ENCODE measurements at places on chromosomes 2 and 18.

GRCh38 chr2:42974721-42975717, 182.6 kb upstream of the HAAO start:
- DNase-seq = peak; percentile 48

- DNase-seq = no peak
Measured at GRCh38 chr2:95297639-95298395, 670 bp downstream of the KCNIP3 start.

DNA sequence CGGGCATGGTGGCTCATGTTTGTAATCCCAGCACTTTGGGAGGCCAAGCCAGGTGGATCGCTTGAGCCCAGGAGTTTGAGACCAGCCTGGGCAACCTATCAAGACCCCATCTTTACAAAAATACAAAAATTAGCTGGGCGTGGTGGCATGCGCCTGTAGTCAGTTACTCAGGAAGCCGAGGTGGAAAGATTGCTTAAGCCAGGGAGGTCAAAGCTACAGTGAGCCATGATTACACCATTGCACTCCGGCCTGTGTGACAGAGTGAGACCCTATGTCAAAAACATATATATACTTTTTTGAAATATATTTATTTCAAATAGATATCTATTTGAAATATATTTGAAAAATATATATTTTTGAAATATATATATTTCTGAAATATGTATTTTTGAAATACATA, 10.9 kb downstream of the OSBPL1A start:
- no peak for DNase-seq

DNA sequence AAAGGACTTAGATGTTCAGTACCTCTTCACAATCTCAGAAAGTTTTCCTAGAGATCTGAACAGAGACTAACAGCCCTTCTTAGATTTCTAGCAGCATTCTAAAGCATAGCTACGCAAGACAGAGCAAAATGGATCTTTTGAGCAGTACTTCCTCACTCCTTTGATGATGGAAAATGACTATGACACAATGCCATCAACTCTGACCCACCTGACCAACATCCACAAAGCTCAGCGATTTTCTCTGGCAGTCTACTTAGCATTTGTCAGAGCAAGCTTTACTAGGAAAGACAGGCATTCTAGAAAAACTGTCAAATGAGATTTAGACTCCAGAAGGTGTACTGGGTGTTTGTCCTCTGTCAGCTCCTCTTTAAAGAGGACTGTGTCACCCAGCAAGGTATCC, 180.9 kb upstream of the ACVR2A start:
- no peak for DNase-seq

GRCh38 chr2:1686784-1687105, 57.6 kb downstream of the PXDN start:
- no peak for DNase-seq

DNA sequence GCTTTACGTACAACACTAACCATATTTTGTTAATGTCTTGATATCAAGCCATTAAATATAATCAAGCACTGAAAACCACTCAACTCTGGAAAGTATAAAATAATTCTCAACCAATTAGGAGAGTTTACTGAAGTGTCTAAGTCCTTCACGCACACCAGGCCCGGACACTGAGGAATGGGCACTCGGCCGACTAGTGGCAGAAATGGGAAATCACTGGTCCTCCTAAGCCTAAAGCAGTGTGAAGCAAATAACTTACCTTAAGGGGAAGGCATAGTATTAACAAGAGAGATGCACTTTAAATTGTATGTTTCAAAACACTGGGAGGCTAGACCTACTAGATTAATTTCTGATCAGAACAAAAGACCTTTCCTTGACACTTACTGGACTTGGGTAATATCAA, 45.7 kb downstream of the FAM210A start:
- DNase-seq = no peak

DNA sequence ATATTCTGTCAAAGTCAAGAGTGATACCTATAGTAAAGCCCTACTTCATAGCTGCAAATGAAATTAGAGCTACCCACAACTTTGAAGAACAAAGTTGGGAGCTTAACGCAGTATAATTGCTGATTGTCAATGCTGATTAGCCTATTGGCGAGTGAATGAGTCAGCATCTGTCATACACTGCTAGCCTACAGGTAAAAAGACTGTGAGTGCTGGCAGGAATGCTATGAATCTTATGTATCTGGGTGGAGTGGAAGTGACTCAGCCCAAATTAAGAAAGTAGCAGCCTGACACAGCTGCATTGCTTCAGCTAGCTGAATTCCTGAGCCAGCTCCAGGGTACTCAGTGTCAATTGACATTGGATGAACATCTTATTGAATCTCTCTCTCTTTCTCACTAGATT, 179.4 kb upstream of the DCC start:
- DNase-seq = no peak

DNA sequence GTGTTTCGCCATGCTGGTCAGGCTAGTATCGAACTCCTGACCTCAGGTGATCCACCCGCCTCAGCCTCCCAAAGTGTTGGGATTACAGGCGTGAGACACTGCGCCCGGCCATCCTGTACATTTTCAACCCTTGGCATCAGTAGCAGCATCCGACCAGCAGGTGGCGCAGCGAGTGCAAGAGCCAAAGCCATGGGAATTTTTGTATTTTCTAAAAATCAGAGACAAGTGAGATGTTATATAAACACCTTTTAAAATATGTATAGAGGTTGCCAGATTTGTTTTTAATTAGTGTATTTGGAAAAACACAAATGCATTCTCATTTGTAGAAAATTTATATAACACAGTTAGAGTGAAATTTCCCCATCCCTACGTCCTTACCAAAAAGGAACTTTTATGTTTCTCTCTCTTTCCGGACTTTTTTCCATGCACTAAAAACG, 36.8 kb downstream of the MOGAT1 start:
- peak; percentile 76 for DNase-seq

GRCh38 chr2:236550290-236550689, 19.3 kb upstream of the ACKR3 start:
- DNase-seq = no peak

- DNase-seq = no peak
Measured at GRCh38 chr2:163455815-163456214, 280.0 kb downstream of the FIGN start.

DNA sequence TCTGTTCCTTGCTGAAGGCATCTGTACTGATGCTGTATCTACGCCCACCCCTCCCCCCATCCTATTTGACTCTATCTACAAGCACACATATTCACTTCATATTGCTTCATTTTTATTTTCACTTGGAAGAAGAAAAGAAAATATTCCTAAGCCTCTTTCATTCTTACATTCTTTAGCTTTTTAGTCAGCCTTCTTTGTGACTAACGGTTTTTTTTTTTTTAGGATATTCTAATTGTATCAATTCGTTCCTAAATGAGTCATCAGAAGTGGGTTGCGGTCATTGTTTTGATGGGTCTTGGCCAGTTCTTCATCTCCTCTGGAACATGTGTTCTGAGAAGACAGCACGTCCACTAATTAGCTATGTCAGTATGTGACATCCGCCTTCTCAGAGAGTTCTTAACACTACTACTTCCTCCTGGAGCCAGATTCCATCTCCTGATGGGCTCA, 88.7 kb downstream of the MYO1B start:
- DNase-seq = no peak

DNA sequence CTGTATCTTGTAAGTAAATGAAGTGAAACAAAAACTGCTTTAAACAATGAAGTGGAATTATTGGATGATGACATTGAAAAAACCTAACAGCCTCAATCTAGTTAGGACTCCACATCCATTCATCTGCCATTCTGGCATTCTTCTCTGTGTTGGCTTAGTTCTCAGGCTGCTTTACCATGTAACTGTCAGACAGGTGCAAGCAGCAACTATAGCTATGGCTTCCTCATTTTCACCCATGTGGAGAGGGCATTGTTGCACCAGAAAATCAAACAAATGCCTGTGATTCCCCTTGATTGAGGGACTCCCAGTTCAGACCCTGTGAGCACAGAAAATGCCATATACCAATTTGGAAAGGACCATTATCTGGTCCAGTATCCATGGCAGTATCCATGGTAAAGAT, 129.5 kb upstream of the NYAP2 start:
- DNase-seq = no peak

DNA sequence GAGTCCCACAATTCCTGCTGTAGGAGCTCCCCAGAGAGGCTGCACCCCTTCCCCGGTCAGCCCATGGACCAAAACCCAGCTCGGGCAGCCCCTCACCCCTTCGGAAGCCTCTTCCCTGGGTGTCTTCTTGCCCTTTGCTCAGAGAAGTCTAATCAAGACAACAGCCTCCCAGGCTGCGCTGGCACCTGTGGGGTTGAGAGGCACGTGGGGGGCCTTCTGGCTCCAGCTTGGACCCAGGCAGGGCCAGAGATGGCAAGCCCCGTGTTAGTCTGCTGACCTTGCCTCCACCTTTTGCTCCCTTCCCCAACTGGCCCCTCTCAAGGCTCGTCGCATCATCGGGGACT, 10.4 kb downstream of the SLC4A3 start:
- DNase-seq = no peak

DNA sequence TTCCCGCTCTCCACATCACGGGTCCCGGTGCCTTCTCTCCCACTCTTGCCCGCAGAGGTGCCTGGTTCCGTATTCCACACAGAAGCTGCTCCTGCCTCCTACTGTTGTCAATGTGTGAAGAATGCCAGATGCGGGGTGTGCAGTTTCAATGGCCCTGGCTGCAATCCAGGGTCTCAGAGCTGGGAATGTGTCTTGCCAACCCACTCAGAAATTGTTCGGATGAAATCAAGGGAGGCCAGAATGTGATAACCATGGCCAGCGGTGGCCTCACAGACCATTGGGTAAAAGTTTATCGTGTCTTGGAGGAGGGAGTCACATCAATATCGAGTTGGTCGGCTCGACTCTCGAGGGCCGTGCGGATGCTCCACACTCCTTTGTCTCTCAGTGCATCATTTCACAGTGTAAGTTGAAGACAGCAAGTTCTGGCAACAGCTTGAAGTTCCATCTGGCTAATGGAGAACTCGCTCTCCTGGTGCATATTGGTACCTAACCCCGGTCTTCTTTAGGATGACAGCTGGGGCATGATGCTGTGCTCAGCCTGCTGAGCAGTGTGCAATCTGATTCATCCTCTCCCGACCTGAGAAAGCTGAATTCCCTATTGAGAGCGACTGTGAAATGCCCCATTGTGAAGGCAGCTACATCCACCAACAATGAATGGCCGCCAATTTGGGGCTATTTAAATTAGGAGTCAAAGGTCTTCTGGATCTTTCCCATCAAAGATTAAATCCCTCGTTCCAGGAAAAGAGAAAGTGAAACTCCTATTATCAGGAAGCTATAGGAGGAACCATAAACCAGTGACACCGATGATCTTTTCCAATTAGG, 389.0 kb downstream of the SOX11 start:
- DNase-seq = no peak

DNA sequence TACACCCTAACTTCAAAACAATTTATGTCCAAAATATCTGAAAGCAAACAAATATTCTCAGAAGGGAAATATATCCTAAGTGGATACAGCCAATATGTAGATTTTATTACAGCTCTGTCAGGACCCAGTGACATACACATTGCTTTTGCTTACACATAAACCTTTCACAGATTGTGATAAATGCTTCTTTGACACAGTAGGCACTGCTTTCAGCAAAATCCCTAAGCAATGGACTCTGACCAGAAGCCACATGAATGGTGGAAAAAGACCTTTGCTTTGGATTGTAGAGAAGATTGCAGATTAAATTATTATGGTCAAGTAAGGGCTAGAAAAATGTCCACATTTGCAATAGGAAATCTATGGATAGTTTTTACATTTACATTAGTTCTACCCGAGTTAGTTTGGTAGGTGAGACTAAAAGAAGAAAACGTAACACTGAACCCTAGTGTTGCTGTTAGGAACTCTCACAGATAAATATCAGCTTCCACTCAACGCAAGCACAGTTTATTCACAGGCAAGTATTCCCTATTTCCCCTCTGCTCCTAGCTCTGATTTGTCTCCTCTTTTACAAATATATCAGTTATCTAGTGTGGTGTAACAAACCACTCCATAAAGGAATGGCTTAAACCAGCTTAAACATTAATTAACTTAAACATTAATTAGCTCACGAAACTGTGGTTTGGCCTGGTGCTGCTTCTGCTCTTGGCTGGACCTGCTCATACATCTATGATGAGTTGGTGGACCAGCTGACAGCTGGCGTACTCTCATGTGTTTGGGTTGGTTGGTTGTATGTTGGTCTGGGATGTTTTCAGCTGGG, 23.6 kb upstream of the SERPINE2 start:
- no peak for DNase-seq

DNA sequence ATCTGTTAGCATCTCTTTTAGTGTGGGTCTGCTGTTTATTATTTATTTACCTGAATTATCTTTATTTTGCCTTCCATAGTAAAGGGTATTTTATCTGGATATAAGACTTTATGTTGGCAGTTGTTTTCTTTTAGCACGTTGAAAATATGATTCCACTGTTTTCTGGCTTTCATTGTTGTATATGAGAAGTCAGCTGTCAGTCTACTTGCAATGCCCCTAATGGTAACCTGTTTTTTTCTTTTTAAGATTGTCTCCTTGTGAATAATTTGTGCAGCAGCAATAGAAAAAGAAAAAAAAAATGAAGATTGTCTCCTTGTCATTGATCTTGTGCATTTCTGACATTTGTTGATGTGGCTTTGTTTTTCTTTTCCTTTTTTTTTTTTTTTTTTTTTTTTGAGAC, 27.2 kb downstream of the SNED1 start:
- no peak for DNase-seq

GRCh38 chr18:35005963-35006577, 35.1 kb upstream of the MAPRE2 start:
- DNase-seq = no peak

DNA sequence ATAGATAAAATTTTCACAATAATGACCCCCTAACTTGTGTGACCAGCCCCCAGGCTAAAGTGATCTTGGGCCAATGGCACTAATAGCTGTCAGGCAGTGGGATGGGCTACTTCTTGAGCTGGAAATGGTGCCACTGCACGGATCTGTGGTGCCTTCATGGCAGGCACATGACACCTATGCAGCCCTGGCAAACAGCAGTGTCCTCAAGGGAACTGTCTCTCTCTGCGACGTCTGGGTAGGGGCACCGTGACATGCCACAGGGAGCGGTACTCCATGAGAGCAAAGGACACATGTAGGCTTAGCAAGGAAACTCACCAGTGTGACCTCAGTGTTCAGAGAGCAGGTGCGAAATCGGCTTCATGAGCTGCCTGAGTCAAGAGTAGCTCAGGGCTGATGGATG, 161.7 kb upstream of the TWIST2 start:
- DNase-seq = no peak

- DNase-seq = no peak
Measured at GRCh38 chr2:42052702-42053481, 5.1 kb downstream of the PKDCC start.

- DNase-seq = no peak
Measured at GRCh38 chr2:52368141-52368540, 1336.2 kb upstream of the NRXN1 start.

- no peak for DNase-seq
Measured at GRCh38 chr2:200347301-200347700, 40.8 kb downstream of the SPATS2L start.

GRCh38 chr2:197152451-197153228, 157.9 kb downstream of the ANKRD44 start:
- DNase-seq = peak; percentile 8

Data from activated CD4-positive, alpha-beta T cell treated with anti-CD3 and anti-CD28 coated beads, Interleukin-2, amount 50 U/mL, for 1 hour (primary cell).